ENCODE measurements at places on chromosomes 1 and 21.

DNA sequence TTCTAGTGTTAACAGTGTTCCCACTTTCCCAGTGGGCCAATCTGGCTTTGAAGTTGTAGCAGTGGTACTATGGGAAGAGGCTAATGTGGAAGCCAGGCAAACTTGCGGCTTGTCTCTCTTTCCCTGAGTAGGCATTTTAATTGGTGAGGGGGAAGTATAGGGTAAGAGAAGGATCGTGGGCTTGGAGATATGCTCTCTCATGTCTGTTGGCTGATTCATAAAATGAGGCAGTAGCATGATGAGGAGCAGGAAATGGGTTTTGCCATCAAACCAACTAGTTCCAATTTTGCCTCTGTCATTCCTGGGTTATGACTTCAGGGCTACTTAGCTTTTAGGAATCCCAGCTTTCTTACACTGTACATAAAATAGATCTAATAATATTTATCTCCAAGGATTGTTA, 12.1 kb downstream of the C8A start:
- ATAC-seq, result peak; percentile 91

DNA sequence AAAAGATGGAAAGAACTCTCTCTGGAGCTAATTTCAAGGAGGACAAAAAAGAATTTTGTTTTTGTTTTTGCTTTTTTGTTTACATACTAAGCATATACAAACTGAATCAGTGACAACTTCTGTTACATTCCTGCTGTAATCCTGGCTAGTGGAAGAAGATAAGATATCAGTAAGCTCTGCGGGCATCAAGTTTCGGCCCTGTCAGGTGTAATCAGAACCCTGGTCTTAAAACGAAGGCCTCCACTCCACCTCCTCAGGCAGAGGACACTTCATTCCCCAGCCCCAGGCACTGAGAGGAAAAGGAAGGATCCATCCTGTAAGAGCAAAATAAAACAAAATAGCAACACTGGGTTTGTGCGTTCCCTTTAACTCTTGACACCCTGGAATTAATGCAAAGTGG, 88.9 kb upstream of the ARHGAP29 start:
- ATAC-seq, result peak; percentile 54

GRCh38 chr1:3004285-3005205, 16.7 kb upstream of the ACTRT2 start:
- ATAC-seq, result no peak

- peak; percentile 67 for ATAC-seq
These were observed 25.0 kb downstream of the LRRN2 start for GRCh38 chr1:204660509-204660908.

GRCh38 chr1:203202431-203203245, 16.1 kb upstream of the CHI3L1 start:
- no peak for ATAC-seq

DNA sequence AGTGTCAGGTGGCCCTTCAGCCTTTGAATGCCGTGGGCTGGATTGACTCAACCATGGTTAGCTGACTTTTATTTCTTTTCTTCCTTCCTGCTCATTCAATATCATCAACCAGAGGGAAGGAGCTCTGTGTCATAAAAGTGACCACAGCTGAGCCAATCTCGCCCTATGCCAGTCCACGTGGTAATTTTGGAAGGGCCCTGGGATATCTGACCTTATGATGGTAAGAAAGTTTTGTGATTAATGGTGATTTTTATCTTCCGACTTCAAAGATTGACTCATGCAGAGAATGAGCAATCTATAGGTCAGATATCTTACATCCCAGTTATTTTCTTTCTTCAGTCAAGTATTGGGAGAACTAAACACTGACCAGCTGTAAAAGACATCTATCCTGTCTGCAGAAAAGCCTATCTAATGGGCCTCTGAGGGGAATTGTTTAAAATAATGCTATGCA, 170.3 kb downstream of the ZC3H11B start:
- peak; percentile 61 for ATAC-seq

DNA sequence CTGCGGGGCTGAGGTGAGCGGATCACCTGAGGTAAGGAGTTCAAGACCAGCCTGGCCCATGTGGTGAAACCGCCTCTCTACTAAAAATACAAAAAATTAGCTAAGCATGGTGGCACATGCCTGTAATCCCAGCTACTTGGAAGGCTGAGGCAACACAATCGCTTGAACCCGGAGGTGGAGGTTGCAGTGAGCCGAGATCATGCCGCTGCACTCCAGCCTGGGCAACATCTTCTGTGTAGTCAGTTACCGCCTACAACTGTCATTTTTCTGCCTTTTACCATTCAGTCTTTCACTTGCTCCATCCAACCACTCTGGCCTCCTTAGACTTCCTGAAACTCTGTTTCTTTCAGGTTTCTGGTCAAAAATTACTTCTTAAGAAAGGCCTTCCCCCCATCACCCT, 2.2 kb downstream of the MYCBP start:
- no peak for ATAC-seq

- peak; percentile 79 for ATAC-seq
These were observed 6.4 kb upstream of the GSTM4 start for GRCh38 chr1:109649491-109649914.

DNA sequence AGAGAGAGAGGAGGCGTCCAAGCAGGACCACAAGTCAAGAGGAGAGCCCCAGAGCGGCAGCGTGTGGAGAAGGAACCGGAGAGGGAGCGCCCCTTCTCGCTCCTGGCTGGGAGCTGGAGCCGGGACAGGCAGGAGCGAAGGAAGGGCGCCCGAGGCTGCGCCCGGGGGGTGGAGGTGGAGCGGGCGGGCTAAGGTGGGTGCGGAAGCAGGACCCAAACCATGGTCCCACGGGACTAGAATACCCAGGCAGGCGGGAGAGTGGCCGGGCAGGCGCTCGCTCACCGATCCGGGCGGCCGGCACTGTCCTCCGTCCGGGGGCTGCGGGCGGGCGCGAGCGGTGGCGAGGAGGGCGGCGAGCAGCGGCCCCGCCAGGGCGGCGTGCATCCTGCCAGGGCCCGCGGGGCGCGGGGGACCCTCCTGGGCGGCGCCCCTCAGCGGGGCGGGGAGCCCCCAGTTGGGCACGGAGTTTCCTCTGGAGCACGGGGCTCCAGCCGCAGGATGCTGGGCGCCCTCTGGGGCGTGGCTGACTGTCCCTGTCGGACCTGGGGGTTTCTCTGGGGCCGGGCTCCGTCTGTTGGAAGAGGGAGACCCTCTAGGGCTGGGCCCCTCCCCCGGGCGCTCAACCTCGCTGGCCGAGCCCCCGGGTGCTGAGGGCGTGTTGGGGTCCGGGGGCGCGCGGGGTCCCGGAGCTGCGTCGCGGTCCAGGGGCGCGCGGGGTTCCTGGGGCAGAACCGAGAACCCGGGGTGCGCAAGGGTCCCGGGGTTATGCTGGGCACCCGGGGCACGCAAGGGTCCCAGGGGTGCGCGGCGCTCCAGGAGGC, 569 bp downstream of the TRABD2B start:
- no peak for ATAC-seq

GRCh38 chr1:163076981-163077761, 8.0 kb downstream of the RGS4 start:
- peak; percentile 63 for ATAC-seq
